Amniotic stem cell (primary cell): ENCODE measurements at places on chromosomes 12 and 14.

DNA sequence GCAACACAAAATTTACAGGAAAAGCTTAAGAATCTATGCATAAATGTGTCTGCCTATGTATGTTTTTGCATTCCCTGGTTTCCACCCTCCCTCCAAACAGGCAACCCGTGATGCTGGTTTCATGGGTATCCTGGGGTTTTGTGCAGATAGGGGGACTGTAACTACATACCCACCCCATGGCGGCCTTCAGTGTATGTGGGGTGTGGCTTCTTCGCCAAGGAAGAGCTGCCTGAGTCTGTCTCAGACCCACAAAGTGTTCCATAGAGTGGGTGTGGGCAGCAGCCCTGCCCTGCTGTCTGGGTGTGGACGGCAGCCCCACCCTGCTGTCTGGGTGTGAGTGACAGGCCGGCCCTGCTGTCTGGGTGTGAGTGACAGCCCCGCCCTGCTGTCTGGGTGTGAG lies 174.8 kb downstream of the ADGRD1 start:
- DNase-seq = no peak

- no peak for DNase-seq
These were observed 38.2 kb downstream of the FZD10 start for GRCh38 chr12:130200445-130200844.

- DNase-seq = no peak
These were observed 69.3 kb downstream of the PRKD1 start for GRCh38 chr14:29858299-29858698.

DNA sequence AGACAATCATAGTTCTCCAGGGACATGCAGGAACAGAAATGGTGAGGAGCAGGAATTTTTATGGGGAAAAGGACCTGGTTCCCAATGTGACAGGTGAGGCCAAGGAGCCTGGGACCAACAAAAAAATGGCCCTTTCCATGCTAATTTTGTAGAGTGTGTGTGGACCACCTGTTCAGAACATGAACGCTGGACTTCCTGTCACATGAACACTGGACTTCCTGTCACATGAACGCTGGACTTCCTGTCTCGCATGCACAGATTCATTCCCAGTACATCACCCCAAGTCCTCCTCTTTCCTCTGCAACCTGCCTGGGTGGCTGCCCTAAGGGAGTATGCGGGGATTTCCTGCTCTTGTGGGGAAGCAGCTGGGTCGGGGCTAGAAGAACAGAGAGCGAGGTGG lies 10.1 kb downstream of the FGF6 start:
- DNase-seq = no peak

DNA sequence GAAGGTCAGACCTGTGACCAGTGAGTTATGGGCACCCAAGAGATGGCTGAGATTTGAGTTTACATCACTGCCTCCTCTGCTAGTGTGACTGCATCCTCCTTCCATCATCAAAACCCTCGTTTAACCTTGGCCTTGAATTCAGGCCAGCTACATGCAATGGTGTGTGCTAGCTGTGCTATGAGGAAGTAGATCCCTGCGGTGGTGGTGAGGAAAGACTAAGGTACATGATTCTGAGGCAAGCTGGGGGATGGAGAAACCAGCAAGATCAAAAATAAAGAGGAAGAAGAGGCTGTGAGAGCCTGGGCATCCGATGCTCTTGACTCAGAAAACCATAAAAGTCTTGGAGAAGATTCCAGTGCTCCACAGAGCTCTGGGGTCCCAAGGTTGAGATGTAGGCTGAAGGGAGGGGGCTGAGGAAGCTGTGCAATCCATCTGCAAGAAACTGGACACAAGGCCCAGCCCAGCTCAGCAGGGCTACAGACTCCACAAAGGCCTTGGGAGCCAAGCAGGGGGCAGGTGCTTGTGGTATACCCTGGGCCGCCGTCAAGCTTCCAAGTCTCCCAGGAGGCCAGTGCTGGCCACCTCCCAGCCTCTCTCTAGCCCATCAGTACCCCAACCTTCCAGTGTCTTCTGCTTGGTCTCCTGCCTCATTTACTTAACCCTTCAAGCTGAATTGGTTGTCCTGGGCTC lies 774.8 kb downstream of the VRK1 start:
- no peak for DNase-seq

DNA sequence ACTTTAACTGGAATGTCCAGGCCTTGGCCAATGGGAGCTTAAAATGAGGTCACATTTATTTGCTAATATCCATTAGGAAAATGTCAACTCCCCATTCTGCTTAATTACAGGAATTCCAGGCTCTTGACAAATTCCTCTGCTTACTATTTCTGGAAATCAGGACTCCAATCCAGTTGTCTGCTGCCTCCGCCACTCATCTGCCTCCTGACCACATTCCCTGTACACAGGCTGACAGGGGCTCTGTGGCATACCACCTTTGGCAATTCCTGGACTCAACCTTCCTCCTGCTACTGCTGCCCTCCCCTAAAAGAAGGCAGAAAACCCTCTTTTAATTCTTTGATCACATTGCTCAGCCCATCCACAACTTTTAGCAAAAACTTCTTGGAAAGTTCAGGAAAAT lies 37.9 kb downstream of the KICS2 start:
- no peak for DNase-seq

- no peak for DNase-seq
These were observed 1765.0 kb upstream of the FLRT2 start for GRCh38 chr14:83764656-83765599.

- DNase-seq = no peak
These were observed 42.1 kb downstream of the DRAM1 start for GRCh38 chr12:101919447-101919846.

GRCh38 chr12:108594-108993 lies 42.0 kb downstream of the IQSEC3 start:
- DNase-seq = no peak

- no peak for DNase-seq
These were observed 42.0 kb upstream of the TSPAN9 start for GRCh38 chr12:3035171-3035570.

- DNase-seq = no peak
These were observed 10.1 kb downstream of the KDM2B start for GRCh38 chr12:121570467-121571283.

DNA sequence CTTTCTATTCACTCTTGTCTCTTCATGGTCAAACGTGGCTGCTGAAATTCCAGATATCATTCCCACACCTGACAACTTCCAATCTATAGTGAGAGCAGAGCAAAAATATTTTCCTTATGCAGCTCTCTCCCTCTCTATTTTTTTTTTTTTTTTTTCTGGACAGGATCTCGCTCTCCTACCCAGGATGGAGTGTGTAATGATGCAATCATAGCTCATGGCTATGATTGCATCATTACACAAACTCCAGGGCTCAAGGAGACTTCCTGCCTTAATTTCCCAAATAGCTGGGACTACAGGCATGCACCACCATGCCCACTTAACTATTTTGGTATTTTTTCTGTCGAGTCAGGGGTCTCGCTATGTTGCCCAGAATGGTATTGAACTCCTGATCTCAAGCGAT lies 1398.9 kb downstream of the AACS start:
- DNase-seq = no peak

- DNase-seq = no peak
These were observed 18.4 kb upstream of the BDKRB1 start for GRCh38 chr14:96237641-96238040.

GRCh38 chr14:33720284-33720787 lies 230.5 kb downstream of the EGLN3 start:
- no peak for DNase-seq

- no peak for DNase-seq
These were observed 71.1 kb downstream of the PTCSC3 start for GRCh38 chr14:36105401-36105800.

GRCh38 chr14:93753647-93754046 lies 34.6 kb downstream of the PRIMA1 start:
- DNase-seq = no peak

- DNase-seq = no peak
These were observed 10.6 kb upstream of the NUBPL start for GRCh38 chr14:31550589-31550988.

DNA sequence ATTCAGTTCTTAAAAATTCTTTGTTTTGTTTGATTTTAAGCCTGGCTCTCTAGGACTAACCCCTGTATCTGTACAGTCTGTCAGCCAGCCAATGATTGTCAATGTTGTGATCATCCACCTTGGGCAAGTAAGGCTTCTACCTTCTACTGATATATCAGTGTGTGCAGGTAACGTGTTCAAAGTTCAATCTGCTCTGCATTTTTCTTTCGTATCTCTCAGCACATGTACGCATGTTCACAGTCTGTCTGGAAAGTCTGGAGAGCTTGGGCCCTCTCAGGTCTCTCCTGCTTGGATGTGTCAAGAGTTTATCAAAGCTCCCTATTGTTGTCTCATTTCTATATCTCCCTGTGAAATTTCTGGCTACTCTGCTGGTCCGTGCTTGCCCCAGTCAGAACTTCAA lies 138.6 kb upstream of the VRK1 start:
- DNase-seq = no peak

DNA sequence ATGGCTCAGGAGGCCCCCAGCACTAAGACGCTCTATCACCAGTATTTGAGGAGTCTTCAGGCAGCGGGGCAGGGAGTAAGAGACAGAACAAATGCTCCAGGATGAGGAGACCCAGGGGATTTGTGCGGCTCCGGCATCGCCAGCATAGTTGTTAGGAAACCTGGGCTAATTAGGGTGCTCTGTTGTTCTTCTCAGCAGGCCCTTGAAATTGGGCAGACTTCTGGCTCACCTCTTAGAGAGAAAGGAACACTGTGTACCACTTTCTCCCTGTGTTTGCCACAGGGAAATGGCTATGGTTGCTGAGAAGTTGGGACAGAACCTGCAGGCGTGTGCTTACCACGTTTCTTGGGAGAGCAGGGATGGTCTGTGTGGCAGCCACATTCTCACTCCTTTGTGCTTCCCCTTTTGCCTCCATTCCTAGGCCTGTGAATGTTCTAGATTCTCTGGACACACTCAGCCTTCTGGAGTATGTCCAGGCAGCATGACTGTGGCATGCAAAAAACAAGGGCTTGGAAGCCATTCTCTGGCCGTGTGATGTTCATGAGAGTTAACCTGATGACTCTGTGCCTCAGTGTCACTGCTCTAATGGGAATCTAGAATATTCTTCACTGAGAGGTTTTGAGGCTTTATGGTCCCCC lies 109.0 kb downstream of the CHST11 start:
- DNase-seq = no peak

GRCh38 chr12:6957741-6958608 lies 6.8 kb downstream of the PTPN6 start:
- no peak for DNase-seq

GRCh38 chr14:57136669-57137328 lies 131.9 kb downstream of the EXOC5 start:
- no peak for DNase-seq

DNA sequence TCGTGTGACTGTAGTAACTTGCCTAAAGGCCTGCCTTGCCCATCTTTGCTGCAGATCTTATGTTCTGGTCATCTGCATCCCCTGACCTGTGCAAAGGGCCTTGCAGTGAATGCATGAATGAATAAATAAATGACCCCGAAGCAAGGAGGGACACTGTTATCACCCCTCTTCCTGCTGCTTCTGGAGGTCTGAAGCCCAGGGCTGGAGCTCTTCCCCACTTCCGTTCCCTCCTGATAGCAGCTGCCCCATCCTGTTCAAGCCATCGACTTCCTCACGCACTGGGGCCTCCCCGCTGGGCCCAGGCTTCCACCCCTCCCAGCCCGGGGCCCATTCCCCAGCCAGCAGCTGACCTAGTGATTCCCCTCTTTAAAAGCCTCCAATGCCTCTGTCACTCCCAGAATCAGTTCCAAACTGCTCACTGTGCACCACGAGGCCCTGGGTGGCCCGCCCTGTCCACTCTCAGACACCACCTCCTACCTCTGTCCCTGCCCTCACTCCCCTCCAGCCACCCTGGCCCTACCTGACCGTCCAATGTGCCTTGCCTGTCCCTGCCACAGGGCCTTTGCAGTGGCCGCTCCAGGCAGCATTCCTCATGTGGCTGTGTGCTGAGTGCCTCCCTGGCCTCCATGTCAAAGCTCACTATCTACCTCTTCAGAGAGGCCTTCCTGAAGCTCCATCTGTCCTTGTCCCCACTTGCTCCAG lies 78.6 kb downstream of the SCARB1 start:
- no peak for DNase-seq

GRCh38 chr12:55226523-55226922 lies 5.7 kb downstream of the OR10A7 start:
- DNase-seq = no peak

- DNase-seq = no peak
These were observed 104.0 kb downstream of the GPR135 start for GRCh38 chr14:59360923-59361794.

DNA sequence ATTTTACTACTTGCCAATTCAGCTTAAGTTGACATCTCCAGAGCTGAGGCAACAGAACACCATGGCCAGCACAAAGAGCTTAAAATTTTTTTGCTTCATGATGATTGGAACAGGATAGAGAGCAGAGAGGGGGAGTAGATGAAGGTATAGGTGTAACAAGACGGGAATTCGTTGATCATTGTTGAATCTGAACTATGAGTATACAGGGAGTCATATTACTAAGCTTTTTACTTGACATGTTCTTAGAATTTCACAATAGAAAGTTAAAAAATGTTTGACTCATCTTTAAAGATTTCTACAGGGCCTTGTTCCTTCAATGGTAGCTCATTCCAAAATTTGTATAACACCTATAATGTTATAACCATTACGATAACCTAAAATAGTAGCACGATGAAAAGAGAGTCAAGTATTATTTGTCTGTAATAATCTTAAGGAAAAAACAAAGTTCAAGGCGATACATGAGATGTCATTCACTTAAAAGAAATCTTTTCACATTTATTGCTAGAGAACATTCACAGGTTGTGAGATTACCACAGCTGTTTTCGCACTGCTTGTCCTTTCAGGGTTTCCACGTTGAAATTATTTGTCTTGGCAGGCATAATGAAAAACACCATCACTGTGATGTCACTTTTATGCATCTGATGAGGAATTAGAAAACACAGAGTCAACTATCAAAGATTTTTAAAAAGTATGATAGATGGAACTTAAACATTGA lies 33.9 kb downstream of the SPX start:
- DNase-seq = no peak

DNA sequence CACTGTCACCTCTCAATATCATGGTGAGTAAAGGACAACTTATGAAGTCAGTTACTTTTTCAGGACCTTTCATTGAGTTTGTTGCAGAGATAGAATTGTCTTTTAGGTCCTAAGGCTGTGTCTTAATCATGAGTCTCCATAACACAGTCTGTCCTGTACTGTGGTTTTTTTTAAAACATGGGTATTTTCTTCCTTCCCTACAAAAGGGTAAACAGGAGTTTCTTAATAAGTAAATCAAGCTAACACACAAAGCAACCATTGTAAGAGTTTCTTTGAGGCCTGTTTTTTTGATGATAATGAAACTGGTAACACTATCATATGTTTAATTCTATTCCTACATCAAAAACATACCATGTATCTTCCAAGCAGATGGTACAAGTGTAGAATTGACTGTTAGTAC lies 101.4 kb downstream of the PLEKHA5 start:
- DNase-seq = no peak

- DNase-seq = no peak
These were observed 143.0 kb upstream of the EGLN3 start for GRCh38 chr14:34093883-34094282.

DNA sequence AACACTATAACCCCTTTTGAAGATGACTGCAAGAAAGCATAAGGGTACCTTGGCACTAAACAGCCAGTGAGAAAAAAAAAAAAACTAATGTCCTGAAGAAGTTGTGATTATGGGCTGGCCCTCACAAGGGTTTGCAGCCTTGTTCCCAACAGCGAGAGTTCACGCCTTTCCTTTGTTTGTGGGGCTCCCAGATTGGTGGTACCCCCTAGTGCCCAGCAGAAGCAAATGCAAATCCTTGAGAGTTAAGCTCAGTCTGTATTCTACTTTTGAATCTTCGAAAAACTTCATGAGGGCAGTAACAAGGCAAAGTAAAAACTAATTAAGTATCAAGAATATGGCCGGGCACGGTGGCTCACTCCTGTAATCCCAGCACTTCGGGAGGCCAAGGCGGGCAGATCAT lies 238.9 kb upstream of the LMO3 start:
- DNase-seq = no peak
